ACHN (cell line): ENCODE measurements at places on chromosomes 1 and 21.

GRCh38 chr1:59682396-59683080 lies 132.2 kb upstream of the HOOK1 start:
- no peak for DNase-seq

DNA sequence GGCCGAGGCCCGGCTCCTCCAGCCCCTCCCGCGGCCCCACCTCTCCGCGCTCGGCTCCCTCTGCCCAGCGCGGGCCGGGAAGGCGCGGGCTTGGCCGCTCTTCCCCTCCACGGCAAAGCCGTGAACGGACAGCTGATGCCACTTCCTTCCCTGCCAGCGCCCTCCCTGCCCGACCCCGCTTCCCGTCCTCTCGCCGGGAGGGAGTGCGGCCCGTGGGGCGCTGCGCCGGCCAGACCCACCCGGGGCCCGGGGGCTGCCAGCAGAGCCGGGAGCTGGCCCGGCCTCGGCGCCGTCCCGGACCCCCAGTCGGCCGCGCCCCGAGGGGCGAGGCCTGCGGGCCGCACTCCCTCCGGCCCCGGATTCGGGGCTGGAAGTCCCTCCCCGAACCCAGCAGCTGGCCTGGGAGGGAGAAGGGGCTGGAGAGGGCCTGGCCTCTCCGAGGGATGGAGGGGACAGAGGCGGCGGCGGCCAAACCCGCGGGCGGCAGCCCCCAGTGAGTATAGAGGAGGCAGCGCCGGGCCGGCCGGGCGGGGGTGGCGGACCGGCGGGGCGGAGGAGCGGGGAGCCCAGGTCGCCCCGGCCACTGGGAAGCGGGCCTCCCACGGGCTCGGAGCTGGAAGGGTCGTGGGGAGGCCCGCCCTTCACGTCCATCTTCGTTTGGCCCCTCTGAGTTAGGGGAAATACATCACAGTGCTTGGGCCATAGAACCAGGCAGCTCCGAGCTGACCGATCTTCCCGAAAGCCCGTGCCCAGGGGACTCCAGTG lies at the start of gene KIAA1614:
Gene KIAA1614 (plus strand): TSS at position 97 of the 765 bp plus-strand sequence. CDS start 347 bp downstream, at position 444.
- DNase-seq = peak; percentile 49

- DNase-seq = peak; percentile 61
These were observed 8.7 kb upstream of the MDM4 start for GRCh38 chr1:204507317-204508105.

DNA sequence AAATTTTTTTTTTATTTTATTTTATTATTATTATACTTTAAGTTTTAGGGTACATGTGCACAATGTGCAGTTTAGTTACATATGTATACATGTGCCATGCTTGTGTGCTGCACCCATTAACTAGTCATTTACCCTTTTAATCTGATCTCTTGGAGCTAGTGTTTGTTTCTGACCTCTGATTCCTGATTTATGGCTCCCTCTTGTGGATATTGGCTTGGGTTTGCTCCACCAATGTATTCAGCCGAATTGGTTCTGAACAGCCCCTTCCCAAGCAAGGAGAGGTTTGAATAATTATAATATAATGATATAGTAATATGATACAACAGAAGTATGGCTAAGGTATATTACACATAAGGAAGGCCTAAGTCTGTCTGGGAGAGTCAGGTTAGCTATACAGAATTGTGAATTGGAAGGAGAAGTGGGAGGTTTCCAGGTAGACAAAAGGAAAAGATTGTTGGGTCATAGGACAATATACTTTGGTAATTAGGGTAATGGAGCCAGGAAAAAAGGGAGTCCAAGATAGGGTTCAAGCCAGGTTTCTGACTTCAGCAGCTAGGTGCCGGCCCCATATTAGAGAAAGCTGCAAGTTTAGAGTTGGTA lies 53.1 kb upstream of the HMCN1 start:
- DNase-seq = peak; percentile 63

DNA sequence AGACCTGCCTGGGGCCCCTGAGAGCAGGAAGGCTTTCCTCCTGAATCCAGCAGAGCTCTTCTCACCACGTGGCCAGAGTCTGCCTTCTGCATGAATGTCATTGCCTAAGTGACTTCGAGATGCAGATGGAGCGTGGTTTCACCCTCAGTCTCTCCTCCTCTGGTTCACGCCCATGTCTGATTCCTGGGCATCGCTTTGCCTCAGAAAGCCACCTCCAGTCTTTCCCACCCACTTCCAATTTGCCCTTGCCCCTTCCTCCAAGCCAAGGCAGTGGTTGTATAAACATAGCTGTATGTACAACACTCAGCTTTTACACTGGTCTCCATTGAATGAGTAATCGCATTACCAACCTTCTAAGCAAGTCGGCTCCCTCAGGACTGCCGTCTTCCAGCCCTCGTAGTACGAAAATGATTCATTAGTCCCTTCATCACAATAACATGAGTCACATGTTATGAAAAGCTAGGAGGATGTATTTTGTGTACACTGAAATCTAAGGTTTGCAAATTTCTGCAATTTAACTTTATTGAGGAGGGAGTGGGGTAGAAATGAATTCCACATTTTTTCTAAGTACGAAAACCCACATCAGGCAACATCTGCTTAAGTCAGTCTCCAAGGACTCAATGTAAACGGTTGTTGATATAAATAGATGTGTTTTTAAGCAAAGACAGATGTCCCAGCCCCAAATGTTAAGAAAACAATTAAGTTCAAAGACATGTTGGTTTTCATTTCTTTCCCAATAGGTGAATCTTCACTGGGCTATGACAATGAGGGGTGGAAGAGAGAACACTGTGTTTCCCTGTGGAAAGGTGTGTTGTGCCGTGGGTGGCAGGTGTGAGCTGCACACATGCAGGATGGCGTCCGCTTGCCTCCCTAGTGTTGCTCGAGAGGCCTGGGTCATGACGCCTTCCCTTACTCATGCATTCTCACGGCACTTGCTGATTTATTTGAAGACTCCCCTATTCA lies 32.3 kb upstream of the ETS2 start:
- peak; percentile 28 for DNase-seq

DNA sequence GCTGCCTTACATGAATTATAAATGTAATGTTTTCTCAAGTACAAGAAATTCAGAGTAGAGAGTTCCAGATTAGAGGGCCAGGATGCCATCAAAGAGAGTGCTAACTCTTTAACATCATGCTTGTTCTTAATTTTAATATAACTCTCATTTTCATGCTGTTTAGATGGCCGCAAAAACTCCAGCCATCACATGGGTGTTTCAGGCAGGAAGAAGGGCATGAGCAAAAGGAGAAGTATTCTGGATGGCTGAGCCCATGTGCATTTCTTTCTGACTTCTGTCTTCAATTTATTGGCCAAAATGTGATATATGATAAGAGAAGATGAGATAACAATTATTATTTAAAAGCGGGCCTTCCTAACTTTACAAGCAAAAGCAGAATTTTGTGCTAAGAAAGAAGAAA lies 1328.6 kb downstream of the MRPL39 start:
- DNase-seq = no peak

DNA sequence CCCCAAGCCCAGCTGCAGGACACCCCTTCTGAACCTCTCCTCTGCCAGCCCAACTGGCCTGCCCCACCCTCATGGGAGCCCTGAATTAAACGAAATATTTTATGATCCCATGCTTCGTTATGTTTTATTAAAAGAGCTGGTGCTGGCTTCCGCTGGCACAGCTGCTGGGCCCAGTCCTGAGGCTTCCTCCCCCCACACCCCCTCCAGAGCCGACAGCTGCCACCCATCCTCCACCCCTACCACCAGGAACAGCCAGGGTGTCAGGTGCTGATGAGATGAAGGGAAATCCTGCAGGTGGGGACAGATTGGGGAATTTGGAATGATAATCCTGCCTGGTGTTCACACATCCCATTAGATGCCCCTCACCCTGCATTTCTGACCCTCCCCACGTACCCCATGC lies 19.0 kb downstream of the IGSF21 start:
- DNase-seq = no peak

GRCh38 chr1:153627715-153628626 lies at the start of gene S100A1:
Gene S100A1 (plus strand): TSS chr1:153628434. CDS start chr1:153630522, 2,088 bp downstream.
- peak; percentile 15 for DNase-seq

DNA sequence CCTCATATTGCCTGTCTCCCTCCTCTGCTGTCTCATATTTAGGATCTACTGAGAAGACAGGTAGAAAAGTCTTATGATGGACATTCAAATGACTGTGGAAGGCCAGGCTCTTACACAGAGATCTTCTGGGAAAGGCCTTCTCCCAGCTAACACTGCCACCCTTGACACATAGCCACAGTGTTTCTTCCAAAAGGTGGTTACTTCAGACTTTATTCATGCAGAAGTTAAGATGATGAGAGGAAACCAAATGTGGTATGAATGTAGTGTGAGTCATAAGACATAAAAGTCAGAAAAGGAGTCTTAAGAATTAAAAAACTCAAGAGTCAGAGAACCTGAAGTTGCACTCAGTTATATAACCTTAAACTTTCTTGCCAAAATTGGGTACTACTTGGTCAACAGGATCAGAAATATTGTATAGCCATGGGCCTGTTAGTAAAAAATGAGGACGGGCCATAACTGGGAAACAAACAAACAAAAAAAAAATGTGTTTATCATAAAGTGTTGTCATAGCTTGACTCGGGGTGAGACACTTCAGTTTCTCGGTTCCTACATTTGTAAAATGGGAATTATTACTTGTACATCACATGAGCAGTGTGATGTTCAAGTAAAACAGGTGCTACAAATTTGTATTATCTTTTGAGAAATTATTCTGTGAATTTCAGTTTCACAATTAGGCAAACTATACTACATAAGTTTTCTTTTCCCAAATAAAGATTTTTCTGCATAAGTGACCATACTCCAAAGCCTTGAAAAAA lies 1.2 kb upstream of the DENND1B start:
- DNase-seq = peak; percentile 81

- no peak for DNase-seq
These were observed 61.1 kb downstream of the HNRNPR start for GRCh38 chr1:23282957-23283356.

DNA sequence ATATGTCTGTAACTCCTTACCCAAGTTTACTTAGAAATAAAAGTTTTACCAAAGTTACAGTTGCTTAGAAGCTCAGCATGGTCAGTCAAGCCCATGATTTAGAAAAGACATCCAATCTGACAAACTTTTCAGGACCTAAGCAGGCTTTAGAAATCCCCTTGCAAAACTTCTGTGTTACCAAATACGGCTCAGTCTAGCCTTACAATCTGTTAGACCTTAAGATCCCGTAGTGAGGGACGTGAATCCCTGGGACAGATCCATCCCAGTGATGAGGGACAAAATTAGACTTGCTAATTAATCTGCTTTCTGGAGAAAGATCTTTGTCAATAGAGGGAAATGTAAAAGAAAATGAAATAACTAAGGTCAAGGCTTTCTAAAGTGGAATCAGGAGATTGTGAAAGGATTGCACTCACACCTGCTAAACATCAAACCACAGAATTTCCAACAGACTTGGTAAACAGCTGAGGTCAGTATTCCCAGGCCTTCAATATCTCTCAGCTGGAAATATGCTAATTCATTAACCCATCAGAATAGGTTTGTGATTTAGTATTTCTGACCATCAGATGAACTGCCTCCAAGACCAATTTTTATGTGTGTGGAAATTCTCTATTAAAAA lies 375.3 kb downstream of the DUSP10 start:
- DNase-seq = no peak

DNA sequence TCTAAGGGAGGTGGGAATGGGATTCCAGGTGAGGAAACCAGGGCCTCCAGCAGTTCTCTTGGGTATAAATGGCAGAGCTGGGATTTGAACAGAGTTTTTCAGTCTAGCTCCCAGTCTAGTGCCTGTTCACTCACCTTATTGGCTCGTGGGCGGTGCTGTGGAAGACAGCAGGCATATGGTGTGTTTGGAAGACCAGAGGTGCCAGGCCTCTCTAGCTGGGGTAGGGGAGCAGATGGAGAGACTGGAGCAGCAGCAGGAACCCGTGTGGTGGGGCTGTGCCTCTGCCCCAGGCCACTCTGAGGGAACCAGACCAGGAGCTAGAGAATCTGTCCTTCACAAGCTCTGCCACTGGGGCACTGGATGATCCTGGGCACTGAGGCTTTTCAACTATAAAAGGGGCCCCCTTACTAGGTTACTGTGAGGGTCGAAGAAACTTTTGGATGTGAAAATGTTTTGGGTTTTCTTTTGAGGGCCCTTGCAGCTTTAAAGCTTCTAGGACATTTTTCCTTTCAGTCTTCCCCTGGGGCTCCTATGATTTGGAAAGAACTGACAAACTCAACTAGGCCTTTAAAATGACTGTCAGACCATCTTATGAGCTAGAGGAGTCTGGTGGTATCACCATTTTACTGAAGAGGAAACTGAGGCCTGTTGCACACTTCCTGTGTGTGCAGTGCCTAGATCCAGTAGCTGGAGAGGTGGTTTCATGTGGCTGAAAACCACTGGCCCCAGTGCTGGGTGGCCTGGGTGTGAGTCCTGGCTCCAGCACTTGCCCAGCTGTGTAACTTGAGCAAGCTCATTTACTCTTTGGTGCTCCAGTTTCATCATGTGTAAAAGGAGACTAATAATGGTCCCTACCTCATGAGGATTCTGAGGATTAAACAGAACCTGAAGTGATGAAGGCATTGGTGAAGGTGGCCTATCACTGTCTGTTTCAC lies 6.1 kb downstream of the DMRTB1 start:
- no peak for DNase-seq

GRCh38 chr1:57422271-57423134 lies 1.4 kb downstream of the DAB1 start:
- peak; percentile 20 for DNase-seq

- DNase-seq = no peak
These were observed 41.5 kb downstream of the SNX7 start for GRCh38 chr1:98702976-98703375.

- peak; percentile 37 for DNase-seq
These were observed 14.4 kb downstream of the SLC5A9 start for GRCh38 chr1:48236716-48237470.

- DNase-seq = peak; percentile 60
These were observed 552 bp downstream of the UBR4 start for GRCh38 chr1:19209439-19209989.

- no peak for DNase-seq
These were observed 317.1 kb downstream of the DPYD start for GRCh38 chr1:97603776-97604175.

DNA sequence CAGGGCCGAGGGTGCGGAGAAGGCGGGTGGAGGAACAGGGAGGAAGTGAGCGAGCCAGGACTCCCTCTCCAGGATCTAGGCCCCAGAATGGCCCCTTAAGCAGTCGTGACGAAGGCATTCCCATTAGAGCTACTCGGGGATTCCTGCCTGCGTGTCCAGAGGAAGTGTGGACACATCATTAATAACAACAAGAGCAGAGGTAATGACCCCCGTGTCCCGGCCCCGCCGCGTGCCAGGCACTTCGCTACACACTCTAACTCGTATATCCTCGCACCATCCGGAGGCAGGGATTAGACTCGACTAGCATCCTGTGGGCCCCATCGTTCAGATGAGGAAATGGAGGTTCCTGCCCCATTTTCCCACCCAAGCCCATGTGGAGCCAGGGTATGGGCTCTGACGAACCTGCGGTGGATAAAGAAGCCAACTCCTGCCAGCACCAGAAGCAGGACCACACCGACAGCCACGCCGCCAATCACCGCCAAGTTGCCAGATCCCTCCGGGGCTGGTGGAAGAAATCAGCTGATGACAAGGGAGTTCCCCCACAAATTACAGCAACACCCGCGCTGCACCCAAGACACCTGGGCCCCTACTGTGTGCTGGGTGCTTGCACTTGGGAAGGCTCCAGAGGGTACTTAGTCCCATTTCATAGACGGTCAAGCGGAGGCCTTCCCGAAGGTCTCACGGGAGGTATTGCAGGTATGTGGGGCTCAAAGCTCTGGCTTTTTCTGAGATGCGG lies 21.6 kb downstream of the EPHA2 start:
- no peak for DNase-seq

GRCh38 chr1:191358724-191359123 lies 799.5 kb upstream of the RGS18 start:
- DNase-seq = no peak

GRCh38 chr1:102588536-102588935 lies 519.8 kb downstream of the COL11A1 start:
- no peak for DNase-seq

GRCh38 chr1:205317311-205317917 lies 4.1 kb downstream of the NUAK2 start:
- peak; percentile 87 for DNase-seq
